Stimulated activated memory B cell treated with anti-CD40 and anti-IgM and Interleukin-4, amounts not matched to agents 10 μg/mL and 1 μg/mL and 100 μg/mL, for 72 hours (primary cell): ENCODE measurements at places on chromosomes 5 and 9.

DNA sequence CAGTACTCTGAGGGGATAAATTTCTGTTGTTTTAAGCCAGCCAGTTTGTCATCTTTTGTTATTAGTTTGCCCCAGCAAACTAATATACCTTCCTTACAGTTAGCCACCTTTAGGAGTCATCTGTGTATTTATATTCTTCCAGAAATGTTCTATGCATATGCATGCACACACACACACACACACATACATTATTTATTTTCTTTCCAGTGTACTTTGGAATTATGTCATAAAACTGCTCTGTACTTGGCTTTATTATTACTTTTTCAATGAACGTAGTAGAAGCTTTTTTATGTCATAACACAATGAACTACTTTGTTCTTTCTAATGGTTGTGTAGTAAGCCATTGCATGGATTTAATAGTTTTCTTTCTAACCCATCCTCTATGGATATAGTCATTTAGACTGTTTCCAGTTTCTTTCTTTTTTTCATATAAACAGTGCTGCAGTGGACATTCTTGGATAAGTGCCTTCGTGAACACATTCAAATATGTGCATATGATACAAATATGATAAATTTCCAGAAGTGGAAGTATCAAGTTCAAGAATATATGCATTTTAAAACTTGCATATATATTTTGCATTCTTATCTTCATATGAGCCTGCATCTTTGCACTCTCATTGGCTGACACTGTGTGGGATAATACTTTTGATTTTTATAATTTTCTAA lies 26.6 kb upstream of the DAB2 start:
- no peak for ATAC-seq

- ATAC-seq, result no peak
Measured at GRCh38 chr5:45399041-45399440, 297.1 kb downstream of the HCN1 start.

GRCh38 chr5:97629276-97629675 lies 446.2 kb upstream of the RIOK2 start:
- ATAC-seq, result no peak

DNA sequence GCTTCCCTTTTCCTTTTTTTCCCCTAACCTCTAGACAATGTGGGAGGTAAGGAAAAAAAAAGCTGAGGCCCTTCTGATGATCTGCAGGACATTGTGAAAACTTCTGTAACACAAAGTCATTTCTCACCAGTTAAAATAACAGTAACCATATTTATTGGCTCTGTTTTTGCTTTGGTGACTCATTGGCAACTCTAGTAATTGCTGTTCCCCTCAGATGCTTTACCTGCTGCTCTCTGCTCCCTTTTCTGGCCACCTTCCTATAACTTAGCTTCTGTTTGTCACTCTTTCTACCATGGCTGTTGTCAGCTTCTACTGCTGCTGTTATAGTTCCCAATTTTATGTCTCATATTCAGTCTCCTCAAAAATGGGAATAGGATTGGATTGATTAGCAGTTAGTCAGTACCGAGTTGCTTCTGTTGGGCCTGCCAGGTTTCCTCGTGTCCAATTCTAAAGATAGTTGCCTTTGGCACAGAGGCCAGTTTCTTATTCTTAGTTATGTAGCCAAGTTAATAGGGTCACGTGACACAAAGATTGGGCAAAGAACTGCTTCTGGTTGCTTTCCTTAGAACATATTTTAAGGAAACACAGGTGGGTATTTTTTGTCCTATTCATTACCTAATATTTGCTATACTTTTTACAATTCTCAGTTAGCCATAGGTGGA lies 16.8 kb downstream of the SCAMP1 start:
- ATAC-seq, result no peak

- no peak for ATAC-seq
Measured at GRCh38 chr9:114837923-114838322, 32.1 kb upstream of the TNFSF15 start.

- ATAC-seq, result no peak
Measured at GRCh38 chr9:714675-715074, 126.8 kb upstream of the DMRT1 start.

DNA sequence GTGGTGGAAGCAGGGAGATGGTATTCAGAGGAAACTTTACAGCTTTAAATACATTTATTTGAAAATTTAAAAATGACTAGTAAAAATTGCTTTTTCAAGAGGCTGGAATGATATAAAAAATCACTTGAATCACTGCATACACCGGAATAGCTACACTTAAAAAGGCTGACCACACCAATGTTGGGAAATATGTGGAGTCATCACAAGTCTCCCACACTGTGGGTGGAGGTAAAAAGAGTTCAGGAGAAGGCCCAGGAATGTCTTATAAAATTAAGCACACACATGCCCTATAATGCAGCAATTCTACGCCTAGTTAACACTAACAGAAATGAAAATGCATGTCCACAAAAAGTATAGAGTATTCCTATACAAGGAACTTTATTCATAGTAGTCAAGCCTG lies 198.1 kb downstream of the ROR2 start:
- no peak for ATAC-seq

DNA sequence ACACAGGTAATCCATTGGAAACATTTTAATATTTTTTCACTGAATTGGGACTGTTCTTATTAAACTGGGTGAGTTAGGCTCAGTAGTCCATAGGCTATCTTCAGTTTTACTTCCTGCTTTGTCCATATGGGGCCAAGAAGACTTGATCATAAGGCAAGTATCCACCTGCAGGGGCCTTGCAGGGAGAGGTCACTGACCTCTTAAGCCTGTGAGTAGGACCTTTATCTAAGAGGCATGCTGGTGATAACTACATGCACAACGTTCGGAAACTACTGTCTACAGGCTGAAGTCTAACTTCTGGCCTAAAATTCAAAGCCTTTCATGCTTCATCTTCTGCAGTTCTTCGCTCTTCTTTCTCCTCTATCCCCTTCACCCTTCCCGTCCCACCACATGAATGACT lies 60.1 kb upstream of the GRHPR start:
- no peak for ATAC-seq

GRCh38 chr5:151632524-151632923 lies 41.4 kb upstream of the FAT2 start:
- ATAC-seq, result no peak

DNA sequence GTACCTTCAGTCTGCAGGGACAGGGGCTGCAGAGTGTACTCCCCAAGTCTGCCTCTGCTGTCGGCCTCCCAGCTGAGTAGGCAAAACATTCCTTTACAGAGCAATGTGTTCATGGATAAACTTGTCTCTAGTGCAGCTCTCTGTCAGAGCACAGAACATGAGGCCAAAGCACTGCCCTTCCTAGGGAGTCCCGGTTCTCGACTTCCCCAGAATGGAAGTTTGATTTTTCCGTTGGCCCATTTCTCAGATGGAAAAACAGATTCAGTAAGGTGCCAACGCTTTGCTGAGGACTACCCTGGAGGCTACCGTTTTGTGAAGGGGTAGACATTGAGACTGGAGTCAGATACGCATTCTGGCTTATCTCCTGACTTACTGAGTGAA lies 422 bp upstream of the TRIM32 start:
- peak; percentile 59 for ATAC-seq

DNA sequence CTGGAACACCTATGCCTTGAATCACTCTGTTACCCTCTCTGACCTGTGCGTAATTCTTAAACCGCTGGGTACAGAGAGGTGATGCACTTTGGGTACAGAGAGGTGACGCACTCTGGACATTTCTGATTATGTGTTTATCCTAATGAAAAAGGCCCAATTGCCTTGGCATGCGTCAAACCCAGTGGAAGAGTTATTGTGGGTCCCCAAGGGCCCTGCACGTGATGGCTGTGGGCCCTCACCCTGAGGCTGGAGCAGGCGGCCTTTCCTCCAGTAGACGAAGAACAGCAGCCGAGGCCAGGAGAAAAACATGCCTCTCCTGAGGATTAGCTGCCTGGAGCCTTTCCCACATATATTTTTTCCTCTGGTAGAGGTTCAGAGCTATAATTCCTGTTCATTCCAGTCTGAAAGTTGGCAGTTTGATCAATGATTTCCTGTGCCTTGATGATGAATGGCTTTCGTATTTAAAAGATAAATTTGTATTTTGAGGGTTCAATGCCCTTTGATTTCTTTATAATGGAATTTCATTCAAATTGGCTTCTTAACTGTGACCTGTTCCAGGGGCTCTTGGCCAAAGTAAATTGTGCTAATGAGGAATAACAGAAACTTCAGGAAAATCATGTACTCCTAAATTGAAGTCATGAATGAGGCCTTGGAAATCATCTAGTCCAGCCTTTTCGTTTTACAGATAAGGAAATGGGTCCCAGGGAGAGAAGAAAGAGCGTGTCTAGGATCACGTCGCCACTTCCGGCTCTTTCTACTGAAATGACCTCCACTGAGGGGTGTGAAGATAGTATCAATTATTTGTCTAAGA lies 22.8 kb downstream of the ACER2 start:
- ATAC-seq, result no peak

GRCh38 chr5:139895647-139896046 lies 100.0 kb downstream of the PSD2 start:
- no peak for ATAC-seq

GRCh38 chr5:150523472-150524350 lies 15.8 kb downstream of the NDST1 start:
- ATAC-seq, result peak; percentile 63

DNA sequence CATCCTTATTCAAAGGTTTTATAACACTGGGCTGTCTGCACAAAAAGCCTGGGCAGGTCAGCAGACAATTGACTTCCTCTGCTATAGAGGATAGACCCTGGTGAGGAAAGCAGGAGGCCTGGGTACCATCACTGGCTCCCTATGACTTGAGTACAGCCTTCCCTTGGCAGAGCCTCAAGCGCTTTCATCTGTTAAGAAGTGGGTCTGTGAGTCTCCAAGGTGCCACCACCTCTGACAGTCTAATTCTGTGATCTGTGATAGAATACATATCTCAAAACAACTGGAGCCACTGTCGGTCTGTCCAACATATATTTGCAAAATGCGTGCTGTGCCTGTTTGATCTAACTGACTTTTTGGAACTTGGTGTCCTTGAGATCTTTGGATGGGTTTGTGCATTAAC lies 52.2 kb downstream of the C9orf152 start:
- no peak for ATAC-seq

GRCh38 chr5:28691526-28691925 lies 1653.1 kb upstream of the CDH9 start:
- no peak for ATAC-seq
